ENCODE measurements at places on chromosomes 11 and 22.

DNA sequence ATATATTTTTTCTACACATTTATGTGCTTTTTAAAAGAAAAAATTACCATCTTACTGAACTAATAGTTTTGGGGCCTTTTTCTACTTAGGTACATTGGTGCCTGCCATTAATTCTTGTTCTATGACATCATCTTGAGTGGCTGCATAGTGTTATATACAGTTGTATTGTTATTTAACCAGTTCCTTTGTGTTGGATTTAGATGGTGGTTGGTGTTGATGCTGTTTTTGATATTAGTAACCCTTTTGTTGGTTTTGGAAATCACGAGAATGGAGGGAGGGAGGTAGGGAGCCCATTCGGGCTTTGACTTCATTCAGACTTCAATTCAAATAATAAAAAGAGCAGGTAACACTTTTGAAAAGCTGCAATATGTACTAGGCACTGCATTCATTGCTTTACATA is 15.4 kb upstream of the C11orf96 start:
- no peak for DNase-seq

GRCh38 chr11:88475991-88476418 is 138.5 kb upstream of the CTSC start:
- no peak for DNase-seq

DNA sequence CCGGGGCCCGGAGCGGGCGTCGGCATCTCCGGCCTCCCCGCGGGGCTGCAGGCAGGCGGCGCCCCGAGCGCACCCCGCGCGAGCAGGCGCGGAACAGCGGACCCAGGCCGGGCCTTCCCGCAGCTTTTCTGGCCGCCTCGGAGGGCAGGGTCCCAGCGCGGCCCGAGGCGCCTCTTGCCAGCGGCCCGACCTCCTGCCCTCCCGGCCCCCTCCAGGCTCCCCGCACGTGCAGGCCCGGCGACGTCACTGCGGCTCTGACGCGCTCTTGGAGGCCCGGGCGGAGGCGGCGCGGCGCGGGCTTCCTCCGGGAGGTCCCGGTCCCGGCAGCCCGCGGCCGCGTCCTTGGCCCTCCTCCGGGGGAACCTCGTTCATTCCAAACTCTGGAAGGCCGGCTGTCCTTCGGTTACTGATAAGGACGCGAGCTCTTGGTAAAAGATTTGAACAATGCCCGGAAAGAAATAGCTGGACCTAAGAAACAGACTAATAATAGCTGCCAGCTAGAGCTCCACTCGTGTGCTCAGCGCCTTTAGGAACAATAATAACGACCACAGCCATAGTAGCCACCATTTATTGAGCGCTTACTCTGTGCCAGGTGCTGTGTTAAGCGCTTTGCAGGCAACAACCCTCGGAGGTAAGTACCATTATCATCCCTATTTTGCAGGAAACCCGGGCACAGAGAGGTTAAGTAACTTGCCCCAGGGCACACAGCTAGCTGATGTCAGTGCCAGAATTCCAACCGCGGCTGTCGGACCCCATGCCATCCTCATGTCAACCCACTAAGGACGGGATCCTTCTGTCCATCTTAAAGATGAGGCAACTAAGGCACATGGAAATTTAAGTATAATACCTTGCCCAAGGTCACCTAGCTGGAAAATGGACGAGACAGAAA is 39.1 kb upstream of the CREB3L1 start:
- DNase-seq = no peak

- peak; percentile 21 for DNase-seq
Measured at GRCh38 chr11:44014968-44015623, 32.7 kb upstream of the ACCSL start.

DNA sequence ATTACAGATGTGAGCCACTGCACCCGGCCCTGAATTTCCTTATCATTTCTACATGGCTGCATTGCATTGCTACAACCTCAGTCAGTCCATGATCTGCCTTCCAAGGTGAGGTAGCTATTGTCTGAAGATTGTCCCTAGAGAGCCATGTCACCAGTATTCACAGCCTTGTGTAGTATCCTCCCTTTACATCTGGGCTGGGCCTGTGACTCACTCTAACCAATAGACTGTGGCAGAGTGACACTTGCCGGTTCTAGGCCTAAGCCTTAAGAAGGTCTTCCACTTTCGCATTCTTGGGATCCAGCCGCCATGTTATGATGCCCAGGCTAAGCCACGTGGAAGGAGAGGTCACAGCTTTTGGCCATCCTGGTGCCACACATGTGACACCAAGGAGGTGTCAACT is 10.1 kb upstream of the PLEKHB1 start:
- no peak for DNase-seq

DNA sequence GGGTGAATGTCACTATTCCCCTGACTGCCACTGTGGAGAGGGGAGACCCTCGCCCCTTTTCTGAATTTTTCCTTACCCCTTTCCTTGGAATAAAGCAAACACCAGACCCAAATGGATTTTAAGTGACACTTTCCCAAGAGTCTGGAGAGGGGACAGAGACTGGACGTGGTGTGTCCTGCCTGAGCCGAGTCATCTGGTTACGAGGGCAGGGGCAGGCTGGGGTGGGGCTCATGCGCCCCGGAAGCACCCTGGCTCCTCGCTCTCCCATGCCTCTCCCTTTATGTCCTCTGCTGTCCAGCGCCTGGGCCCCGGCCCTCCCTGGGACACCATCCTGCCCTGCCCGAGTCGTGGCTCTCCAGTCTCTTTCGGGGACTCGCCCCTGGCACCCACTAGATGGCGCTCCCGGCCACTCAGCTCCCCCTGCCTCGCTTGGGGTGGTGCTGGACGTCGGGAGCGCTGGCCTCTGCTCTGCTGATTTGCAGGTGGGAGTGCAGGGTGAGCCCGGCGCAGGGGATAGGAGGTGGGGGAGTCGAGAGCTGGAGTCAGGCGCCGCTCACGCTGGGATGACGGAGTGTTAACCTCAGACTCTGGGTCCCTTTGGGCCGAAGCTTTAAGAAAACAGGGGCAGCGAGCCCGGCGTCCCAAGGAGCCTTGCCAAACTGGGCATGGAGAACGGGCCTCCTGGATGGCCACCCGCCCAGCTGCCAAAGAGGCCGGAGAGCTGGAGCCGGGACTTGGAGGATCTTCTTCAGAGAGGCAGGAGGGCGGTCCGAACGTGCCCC is 89.8 kb downstream of the RPS6KA4 start:
- peak; percentile 92 for DNase-seq

GRCh38 chr11:3164552-3165151 is 458 bp downstream of the OSBPL5 start:
- DNase-seq = no peak

DNA sequence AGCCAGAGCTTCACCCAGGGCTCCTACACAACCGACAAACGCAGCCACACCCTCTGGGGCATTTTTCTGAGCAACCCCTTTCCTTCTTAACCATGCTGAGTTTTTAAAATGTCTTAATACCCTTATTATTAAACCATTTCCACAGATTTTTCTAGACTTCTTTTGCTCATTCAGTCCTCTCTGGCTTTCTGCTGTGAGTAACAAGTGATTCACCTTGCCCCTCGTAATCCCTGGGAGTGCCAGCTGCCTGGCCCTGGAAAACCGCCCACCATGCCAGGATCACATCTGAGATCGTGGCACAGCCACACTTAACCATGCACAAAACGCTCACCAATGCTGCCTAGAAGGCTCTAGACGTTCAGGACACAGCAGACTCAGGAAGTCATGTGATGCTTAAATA is 25.4 kb downstream of the YPEL1 start:
- no peak for DNase-seq

DNA sequence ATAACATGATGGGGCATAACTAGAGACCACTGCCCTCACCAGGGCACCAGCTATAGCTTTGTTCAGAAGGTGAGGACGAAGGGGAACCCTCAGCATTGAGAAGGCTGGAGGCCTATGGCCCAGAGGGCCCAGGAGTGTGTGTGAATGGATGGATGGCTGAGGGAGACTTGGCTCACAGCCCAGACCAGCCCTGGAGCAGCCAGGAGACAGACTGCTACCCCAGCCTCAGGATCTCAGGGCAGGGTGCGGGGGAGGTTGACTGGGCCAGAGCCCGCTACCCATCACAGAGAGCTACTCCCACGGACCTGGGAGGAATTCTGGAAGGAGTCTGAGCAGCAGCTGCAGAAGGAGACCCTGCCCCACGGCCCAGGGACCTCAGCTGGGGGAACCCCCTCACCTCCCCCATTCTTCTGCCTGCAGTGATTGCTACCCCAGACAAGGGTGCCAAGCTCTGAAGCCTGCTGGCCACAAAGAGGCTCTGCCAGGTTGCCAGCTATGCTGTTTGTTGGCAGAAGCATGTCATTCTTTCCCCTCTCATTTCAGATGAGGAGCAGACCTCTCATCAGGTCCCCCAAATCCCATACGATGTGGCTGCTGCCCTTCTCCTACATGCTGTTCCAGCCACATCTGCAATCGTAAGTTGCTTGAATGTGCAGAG is 5.4 kb upstream of the CSDC2 start:
- DNase-seq = no peak

GRCh38 chr11:35811783-35812182 is 132.1 kb upstream of the LDLRAD3 start:
- DNase-seq = no peak

DNA sequence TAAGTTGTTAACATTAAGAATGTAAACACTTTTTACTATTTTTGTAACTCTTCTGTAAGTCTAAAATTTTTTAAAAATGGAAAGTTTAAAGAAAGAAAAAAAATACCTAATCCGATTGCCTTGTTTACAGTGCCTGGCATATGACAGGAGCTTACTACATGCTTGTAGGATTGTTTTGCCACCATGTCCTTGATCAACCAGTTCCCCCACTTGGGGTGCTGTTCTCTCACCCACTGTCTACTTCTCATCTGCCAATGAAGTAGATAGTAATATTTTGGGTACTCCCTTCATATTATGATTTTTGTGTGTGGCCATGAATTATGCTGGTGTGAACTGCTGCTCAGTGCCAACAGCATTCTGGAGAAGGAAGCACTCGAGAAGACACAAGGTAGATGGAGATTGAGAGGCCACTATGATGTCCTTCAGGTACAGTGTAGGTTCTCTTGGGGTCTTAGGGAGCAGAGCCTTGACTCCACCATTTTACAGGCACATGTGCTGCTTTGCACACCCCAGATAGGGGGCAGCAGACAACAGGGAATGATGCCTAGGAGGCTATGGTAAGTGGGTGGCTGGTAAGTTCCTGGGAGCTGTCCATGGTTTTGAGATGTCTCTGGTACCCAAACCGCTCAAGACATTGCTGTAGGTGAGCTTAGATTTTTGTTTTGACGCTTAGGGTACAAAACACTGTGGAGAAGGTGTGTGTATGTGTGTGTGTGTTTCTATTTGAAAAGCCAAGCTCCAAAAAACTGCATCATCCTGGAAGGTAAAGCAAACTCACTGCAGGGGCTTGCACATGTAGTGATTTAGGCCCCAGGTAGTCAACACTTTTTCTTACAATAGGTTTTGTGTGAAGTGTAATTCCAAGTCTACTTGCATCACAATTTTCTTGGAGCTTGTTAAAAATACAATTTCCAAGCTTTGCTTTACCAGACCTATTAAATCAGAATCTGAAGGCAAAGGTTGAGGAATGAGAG is 494.5 kb upstream of the LARGE1 start:
- peak; percentile 78 for DNase-seq

DNA sequence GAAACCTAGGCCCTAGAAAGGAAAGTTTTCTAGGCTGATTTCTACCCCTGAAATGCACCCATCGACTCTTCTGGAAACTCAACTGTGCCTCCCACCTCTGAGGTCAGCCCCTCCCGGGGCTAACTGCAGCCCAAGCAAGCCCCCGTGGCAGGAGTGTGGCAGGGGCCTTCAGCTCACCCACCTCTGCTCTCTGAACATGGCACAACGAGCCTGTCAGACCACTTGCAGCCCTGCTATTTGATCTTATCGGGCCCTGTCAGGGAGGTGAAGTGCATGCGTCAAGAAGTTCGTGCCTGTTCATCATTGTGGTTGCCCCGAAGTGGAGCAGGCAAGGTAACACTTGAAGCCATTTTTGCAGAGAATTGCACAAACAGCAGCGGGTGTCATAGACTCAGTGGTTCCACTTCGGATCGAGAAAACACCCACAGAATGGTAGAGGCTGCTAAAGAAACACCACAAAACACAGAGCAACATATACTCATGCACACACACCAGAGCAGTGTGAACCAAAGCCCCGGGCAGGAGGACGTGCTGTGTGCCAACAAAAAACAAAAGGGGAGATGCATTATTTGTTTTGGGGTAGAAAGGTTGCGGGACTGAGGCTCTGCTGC is 262.7 kb downstream of the ETS1 start:
- no peak for DNase-seq

DNA sequence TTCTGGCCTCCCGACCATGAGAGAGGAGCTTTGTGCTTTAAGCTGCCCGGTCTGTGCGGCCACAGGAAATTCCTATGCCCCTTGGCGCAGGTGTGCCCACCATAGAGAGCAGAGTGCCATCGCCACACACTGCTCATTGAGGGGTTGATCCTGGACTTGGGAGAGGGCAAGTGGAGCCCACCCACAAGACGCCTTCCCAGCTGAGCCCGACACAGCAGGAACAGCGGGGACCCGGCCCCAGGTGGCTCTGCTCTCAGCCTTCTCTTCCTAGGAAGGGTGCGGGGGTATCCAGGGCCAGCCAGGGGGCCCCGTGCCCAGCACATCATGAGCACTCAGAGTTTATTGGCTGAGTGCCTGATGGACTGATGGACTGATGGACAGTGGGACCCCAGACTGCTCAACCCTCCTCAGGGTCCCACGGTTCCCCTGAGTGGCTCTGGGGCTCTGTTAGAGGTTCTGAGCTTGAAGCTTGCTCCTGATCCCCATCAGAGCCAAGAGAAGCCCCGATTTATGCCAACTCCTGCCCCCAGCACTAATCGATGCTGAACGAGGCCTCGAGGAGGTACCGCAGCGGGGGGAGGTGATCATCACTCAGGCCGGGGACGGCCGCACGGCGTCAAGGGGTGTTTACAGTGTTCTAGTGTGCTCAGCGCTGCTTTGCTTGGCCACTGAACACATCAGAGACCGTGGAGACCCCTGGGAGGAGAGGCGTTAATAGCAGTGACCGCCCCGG is 13.5 kb upstream of the MRGPRD start:
- DNase-seq = peak; percentile 38

GRCh38 chr11:33063326-33063881 is 24.0 kb downstream of the TCP11L1 start:
- no peak for DNase-seq

- DNase-seq = no peak
Measured at GRCh38 chr11:9172389-9172788, 81.0 kb upstream of the SCUBE2 start.

DNA sequence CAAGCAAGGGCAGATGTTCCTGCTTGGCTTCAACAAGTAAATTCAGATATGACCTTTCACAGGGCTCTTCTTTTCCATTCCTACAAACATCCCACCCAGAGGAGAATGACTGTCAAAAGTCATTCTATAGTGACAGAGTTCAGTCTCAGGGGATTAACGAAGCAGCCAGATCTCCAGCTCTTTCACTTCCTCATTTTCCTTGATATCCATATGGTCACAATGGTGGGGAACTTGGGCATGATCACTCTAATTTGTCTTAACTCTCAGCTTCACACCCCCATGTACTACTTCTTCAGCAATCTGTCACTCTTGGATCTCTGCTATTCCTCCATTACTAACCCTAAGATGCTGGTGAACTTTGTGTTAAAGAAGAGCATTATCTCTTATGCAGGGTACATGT is 15.0 kb upstream of the OR8B8 start:
- DNase-seq = no peak

GRCh38 chr11:532527-532985 is 2.8 kb downstream of the HRAS start:
- DNase-seq = no peak

- DNase-seq = peak; percentile 79
Measured at GRCh38 chr11:19241260-19242178, 774 bp upstream of the E2F8 start.
